Fibroblast of skin of left quadriceps (primary cell): ENCODE measurements at places on chromosomes 4 and X.

DNA sequence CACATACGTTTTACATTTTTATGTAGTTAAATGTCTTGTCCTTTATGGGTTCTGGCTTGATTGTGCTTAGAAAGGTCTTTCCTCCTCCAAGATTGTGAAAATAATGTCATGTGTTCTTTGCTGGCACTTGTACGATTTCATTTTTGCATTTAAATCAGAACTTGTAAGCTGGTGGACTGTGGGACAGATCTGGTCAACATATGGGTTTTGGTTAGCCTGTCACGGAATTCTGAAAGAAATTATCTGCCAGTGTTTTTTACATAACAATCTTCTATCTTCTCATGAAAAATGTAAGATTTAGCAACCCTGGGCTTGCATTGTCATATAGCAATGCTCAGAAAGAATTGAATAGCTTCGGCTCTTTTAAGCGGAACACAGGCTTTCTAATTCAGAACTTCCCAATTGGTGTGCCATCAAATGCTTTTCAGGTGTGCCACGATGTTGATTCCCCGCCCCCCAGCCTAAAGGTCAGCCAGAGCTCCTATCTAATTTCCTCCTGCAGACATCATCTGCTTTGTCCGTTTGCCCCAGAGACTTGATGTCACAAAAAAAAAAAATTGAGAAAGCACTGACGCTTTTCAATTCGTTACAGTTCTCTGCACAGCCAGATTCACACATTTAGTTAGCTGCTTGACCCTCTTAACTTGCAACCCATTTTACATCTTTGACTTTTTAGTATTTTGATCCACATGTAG lies 16.2 kb downstream of the AFF1 start:
- DNase-seq = no peak

GRCh38 chr4:102008711-102009110 lies 218.2 kb downstream of the BANK1 start:
- DNase-seq = no peak

- peak; percentile 87 for DNase-seq
These were observed 53.2 kb downstream of the C4orf51 start for GRCh38 chr4:145732895-145733880.

DNA sequence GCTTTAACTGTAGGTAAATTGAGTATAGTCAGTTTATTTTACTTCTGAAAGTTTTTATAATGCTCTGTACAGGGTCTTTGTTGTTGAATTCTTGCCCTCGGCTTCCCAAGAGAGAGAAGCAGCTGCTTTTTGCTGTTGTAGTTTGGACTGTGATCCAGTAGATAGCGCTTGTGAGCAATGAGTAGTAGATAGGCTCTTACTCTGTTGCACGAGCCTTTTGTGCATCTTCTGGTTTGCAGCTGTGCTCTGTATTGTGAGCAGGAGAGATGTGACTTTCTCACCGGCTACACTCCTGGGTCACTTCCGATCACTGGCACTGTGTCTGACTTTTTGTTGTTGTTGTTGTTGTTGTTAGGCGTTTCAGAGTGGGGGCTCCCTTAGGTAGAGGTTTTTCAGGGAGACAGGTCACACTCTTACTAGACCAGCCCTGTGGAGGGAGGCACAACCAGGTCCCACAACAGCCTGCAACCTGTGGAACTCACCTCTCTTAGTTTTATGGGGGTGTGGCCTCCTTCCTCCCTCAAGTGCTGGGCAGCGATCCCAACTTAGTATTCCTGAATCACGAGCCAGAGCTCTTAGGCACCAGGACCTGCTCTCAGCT lies 822.1 kb upstream of the GALNTL6 start:
- peak; percentile 11 for DNase-seq

DNA sequence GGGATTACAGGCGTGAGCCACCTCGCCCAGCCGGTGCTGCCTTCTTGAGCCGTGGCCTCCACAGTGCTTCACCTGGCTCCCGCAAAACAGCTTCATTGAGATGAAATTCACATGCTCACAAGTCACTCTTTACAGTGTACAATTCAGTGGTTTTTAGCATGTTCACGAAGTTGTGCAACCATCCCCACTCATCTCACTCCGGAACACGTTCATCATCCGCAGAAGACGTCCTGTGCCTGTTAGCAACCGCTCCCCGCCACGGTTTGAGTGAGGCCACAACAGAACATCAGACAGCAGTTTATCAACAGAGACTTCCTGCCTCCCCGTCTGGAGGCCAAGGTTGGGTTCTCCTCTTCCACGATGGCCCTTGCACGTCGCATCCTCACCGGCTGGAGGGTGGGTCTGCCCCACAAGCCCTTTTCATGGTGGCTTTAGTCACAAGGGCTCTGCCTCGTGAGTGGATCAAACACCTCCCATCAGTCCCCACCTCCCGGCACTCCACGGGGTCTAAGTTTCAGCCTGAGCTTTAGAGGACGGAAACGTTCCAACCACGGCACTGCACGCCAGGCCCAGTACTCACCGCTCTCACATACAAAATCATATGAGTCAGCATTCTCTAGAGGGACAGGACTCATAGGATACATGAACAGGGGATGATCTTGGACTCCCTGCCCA lies 29.6 kb upstream of the SPON2 start:
- peak; percentile 49 for DNase-seq

DNA sequence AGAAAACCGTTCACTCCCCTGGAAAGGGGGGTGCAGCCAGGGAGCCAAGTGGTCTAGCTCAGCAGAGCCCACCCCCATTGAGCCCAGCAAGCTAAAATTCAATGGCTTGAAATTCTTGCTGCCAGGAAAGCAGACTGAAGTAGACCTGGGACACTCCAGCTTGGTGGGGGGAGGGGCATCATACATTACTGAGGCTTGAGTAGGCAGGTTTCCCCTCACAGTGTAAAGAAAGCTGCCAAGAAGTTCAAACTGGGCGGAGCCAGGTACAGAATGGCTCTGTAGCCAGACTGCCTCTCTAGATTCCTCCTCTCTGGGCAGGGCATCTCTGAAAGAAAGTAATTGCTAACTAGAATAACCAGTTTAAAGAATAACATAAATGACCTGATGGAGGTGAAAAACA lies 372.3 kb upstream of the F9 start:
- no peak for DNase-seq

DNA sequence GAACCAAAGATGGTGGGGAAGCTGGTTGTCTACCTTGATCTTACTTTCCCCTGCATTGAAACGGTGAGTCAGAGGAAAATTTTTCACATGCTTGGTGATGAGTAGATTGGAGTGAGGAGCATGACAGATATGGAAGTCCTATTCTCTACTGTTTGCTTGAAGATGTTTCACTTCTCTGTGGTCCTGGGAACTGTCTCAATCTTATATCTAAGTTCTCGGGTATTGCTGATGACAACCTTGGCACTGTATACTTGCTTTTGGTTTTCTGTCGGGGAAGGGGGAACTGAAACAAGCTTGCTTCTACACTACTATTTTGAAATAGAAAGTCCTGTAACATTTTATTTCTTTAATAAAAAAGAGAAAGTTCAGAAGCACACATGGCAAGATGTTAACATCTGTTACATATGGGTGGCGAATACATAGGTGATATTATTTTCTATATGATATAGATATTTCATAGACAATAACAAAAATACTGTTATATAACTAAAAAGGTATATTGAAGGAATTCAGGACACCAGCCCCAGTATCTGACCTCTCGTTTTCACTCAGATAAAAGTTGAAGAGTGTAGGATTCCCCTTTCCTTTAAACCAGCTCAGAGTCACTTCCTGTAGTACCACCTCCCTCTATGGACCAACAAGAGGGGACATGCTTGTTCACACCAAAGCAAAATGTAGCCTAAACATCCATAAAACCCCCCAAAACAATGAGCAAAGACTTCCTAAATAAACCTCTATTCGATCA lies 88.8 kb downstream of the FMR1NB start:
- no peak for DNase-seq

- no peak for DNase-seq
These were observed 19.3 kb downstream of the JAKMIP1 start for GRCh38 chr4:6180841-6181631.

DNA sequence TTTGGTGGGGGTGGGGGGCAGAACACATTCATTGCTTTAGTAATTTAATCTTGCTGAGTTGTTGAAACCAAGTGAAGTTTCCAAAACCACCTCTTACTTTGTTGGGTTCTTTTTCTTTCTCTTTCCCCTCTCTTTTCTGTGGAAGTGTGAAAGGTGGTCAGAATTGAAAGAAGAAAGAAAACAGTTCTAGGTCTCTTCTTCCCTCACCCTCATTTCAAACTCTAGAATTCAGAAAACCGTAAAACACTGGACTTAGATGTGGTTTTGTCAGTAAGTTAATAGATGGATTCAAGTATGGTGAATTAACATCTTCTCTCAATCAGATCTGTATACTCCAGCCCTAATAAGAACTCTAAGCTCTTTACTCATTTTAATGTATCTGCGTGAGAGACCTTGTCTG lies 23.7 kb downstream of the PLP1 start:
- no peak for DNase-seq

GRCh38 chr4:42953321-42953720 lies 60.8 kb downstream of the GRXCR1 start:
- DNase-seq = no peak

DNA sequence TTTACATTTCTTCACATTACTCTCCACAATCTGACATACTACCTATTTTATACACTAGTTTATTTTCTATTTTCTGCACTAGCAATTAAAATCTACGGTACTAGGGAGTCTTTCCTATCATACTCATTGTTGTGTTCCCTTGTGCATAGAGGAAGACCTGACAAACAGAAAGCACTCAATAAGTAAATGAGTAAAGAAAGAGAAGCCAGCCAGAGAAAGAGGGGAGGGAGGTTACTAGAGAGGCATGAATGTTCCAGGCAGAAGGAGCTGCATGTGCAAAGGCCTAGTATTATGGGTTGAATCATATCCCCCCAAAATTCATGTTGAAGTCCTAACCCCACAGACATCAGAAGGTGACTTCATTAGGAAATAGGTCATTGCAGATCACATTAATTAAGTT lies 114.0 kb downstream of the ZAR1 start:
- no peak for DNase-seq

DNA sequence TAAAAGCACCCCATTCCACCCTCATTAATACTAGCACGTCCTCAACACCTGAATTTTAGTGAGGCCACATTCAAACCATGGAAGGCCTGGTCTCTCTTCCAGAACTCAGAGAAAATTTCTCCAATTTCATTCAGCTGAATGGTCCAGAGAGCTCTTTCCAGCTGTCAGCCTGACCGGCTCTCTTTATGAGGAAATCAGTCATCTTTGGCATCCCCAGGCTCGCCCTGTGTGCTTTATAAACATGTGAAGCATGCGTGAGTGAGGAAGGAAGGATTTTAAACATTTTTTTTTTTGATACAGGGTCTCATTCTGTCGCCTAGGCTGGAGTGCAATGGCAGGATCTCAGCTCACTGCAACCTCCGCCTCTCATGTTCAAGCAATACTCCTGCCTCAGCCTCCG lies 1812.9 kb upstream of the TENM3 start:
- no peak for DNase-seq

- no peak for DNase-seq
These were observed 448 bp downstream of the TLL1 start for GRCh38 chr4:165873298-165874071.

DNA sequence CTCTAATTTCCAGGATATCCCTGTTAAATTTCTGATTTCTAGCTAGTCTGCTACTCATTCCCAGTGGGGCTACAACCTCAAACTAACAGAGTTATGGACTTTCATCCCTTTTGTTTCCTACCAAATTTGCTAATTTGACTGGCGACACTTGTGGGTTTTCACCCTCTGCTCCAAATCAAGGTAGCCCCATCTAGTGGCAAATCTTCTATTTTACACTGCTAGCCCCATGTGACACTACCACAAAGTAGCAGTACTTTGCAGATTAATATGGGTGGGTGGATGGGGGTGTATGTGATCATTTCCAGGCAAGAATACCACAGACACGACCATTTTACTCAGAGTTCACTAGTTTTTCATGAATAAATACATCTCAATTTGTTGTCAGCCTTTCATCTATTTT lies 150.3 kb downstream of the MSL3 start:
- no peak for DNase-seq

DNA sequence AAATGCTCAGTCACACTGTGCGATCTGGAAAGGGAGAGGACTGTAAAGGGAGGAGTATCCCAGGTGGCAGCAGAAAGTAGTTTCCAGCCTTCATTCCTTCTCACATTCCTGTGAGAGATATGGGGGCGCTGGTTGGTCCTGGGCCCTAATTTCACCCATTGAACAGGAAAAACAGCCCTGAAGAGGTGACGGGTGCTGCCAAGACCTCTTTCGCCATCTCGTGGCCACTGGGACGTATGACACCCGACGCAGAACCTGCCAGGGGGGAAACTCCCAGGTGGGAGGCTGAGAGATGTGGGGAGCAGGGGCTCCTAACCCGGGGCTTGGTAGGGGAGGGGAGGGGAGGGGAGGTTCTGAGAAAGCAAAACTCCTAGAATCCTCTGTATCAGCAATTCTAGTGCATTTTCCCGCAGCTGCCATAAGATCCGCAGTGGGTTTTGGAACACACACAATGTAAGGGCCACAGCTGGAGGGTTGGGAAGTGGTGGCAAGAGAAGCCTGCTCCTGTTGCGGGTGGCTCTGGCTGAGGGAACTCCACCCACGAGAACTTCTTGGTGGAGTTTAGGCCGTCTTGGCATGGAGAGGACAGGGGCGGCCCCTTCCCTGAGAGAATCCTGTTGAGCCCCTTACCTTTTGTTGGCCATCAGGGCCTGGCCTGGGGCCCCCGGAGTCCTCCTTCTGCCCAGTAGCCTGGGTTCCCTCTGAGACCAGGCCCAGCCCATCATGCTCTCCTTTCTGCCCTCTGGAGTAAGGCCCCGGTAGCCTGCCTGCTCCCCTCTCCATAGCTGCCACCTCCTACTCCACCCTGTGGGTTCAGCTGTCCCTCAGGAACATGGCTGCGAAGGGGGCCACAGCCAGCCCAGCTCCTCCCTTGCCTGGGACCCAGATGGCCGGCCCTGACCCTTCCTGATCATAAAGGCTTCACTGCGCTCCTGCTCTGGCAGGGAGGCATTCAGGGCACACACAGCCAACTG lies 134.1 kb downstream of the OR13H1 start:
- no peak for DNase-seq

DNA sequence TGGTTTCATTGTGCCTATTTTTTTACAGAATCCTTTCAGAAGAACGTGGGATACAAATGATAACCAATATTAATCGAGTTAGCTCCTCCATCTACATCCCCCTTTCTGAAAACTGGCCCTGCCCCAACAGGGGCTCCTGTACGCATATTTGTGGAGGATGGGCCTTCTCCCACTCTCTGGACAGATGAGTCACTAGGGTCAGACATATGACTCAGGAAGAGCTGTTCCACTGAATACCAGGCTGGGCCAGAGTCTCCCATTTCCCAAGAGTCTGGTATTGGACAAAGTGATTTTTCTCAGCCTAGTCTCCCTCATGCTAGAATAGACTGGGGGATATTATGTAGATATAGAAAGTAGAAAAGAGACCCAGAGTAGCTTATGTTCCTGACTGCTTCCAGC lies 142.4 kb downstream of the TSPAN5 start:
- DNase-seq = no peak

GRCh38 chrX:63809173-63809572 lies 24.2 kb upstream of the ARHGEF9 start:
- no peak for DNase-seq
